ENCODE measurements at places on chromosomes 4 and X.

DNA sequence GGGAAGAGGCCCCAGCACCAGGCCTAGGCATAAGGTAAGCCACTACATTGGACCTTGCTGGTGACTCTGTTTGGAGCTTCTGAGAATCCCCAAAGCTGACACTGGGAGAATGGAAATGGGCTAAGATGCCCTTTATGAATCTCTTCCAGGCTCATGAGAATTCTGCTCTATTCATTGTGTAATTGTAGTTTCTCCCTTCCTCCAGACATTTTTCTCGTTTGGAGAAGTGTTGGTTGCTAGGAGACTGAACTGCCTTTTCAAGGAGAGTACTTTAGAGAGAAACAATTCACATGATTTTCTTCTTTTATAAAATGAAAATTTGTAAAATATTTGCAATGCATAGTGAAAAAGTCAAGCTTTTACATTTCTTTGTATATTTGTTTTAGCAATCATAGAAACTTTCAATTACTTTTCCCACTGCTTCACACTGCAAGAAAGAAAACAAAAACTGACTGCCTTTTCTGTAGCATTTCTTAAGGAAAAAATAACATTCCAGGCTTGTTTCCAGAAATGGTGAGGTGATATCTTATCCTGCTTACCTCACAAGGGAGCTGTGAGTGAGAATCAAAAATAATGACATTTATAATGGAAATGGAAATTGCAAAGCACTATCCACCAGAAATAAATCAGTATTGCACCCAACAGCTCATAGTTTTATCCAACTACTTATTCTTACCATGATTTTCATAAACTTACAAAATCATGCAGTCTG is 24.9 kb upstream of the DCHS2 start:
- DNase-seq = no peak

GRCh38 chr4:155966731-155967395 is 13.2 kb upstream of the CTSO start:
- DNase-seq = no peak

DNA sequence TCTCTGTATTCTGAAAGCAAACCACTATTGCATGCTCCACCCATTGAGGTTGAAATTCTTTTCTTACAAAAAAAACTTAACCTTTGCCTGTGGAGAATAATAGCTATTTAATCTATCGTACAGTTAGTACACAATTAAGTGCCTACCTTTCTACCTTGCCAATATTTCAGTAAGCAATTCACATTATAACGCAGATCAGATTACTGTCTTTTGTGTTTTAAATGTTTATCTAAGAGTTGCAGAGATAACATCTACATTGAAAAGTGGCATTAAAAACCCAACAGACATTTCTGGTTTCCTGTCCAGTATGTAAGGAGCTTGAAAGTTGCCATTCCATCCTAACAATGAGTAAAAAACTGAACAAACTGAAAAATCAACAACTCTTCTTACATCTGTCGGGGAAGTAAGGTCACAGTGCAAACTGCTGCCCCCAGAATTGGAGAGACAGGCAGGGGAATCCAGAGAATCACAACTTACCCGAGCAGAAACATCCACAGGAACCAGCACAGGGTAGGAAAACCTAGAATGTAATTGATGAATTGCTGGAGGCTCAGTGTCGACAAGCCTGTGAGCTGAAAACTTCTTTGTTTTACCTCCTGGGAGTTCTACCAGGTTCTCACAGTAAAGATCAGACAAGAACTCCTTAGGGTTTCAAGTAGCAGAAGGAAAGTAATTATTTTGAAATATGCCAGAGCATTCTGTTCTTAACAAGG is 27.3 kb upstream of the ACSL4 start:
- DNase-seq = no peak

DNA sequence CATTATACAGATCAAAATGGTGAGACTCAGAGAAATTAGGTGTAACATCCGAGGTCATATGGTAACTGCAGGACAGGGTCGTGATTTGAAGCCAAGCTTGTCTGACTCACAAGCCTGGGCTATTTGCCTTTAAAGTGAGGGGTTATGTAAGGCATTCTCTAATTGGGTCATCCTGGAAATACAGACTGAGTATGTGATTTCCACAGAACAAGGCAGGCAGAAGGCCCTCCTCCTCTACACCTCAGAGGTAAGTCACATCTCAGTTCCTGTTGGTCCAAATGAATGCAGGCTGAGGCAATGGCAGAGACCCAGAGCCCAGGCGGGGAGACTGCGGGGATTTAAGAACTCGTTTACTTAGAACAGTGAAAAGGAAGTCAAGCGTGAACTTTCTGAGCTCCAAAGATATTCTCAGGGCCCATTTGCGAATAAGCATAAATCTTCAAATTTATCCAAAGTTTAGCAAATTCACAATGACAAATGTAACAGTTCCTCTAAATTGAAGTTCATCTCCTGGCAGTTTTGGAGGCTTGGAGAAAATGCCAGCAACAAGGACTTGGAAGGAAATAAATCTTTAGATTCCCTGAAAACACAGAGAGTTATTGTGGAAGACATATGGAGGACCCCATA is 153.3 kb downstream of the LDB2 start:
- DNase-seq = no peak

Measured in ecto neural progenitor cell (in vitro differentiated cells).